GM23248 (cell line): ENCODE measurements at places on chromosomes 5 and 9. TPM values are rescaled to one million over a fixed set of nuclear protein-coding genes. Genes with fewer than 3 reads are reported as not detected.
A peak's percentile ranks its signal among the peaks of the same experiment; 100 is the strongest.

Gene C5orf58
- not detected in 2 replicates for total RNA-seq

Gene PCDHGA12
- total RNA-seq = 8.6 and 10.9 TPM in 2 replicates

Gene NR6A1
- total RNA-seq = not detected in 2 replicates

Gene WDR38
- total RNA-seq = not detected in 2 replicates

GRCh38 chr5:94707359-94707758 lies 88.9 kb downstream of the SLF1 start:
- H3K4me1 ChIP-seq = no peaks in the 10 kb centered on the region
- no peak for DNase-seq
- H3K36me3 ChIP-seq = no peaks in the 10 kb centered on the region

GRCh38 chr5:35856765-35857351 lies at the start of gene IL7R:
Gene IL7R, plus strand, starts transcription at chr5:35856891. Its CDS starts 87 bp downstream, at chr5:35856978.
- peak within 1 kb of the TSS; percentile 54 for H3K27ac ChIP-seq
- H3K4me1 ChIP-seq = peaks cover 75% of the 10 kb centered on the region

DNA sequence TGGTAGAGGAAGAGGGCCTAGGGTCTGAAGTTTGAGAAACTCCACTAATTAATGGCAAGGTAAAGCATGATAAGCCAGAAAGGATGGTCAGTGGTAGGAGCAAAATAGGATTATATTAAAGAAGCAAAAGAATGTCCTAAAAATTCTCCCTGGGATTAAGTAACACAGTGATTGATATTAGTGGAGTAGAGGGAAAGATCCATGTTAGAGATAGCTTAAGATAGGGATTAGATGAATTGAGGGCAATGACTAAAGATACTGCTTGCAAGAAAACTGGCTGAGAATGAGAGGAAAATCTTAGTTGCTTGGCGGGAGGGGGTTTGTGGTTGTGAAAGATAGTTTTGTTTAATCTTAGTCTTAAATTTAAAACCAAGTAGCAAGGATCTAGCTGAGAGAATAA lies 255.6 kb downstream of the EPB41L4A start:
- no peaks in the 10 kb centered on the region for H3K27me3 ChIP-seq
- peaks cover 25% of the 10 kb centered on the region for H3K36me3 ChIP-seq
- H3K27ac ChIP-seq = peak overlapping the region; percentile 12; the same call in 1 of the 2 replicates
- peaks cover 13% of the 10 kb centered on the region for H3K4me1 ChIP-seq
- DNase-seq = no peak

GRCh38 chr5:39202597-39203274 lies 16.6 kb downstream of the FYB1 start:
- no peak for DNase-seq
- H3K36me3 ChIP-seq = no peaks in the 10 kb centered on the region
- H3K4me3 ChIP-seq = no peak overlapping the region
- no peaks in the 10 kb centered on the region for H3K27me3 ChIP-seq

Gene PCDHGA8
- 0.86 and 1.5 TPM in 2 replicates for total RNA-seq

DNA sequence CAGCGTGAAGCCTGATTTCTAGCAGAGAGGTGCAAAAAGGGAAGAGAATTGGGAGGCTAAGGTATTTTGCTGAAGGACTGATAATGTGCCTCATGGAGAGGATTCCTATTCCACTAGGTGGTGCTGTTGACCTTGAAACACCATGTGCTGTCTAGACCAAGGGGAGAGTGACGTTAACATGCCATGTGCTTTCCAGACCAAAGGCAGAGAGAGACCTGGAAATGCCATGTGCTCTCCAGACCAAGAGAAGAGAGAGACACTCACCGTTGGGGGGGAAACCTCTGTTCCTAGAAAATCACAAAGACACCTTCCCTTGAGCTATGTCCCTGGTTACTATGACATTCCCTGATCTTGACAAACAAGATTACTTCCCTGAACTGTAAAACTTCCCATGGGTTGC lies 286.0 kb upstream of the TUSC1 start:
- H3K36me3 ChIP-seq = no peaks in the 10 kb centered on the region
- peak; percentile 77 for DNase-seq
- H3K27me3 ChIP-seq = no peaks in the 10 kb centered on the region
- no peak overlapping the region for H3K4me3 ChIP-seq

DNA sequence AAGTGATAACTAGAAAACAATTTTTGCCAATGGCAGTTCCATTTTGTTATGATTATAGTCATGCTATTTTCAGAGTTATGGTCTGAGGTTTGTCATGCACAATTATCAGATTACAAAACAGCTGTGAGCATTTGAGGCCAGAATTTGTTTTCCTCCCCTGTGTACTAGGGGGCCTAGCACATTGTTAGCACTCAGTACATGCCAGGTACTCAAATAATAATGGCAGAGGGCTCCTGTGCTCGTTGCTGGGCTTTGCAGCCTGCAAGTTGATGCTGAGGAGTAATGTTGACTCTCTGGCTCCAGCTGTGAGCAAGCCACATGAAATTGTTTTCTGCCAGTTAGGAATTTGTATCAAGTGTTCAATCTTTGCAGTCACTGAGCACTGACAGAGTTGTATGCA lies 6.9 kb downstream of the DNAI1 start:
- no peaks in the 10 kb centered on the region for H3K36me3 ChIP-seq
- no peak overlapping the region for H3K4me3 ChIP-seq
- no peak for DNase-seq
- no peaks in the 10 kb centered on the region for H3K27me3 ChIP-seq

DNA sequence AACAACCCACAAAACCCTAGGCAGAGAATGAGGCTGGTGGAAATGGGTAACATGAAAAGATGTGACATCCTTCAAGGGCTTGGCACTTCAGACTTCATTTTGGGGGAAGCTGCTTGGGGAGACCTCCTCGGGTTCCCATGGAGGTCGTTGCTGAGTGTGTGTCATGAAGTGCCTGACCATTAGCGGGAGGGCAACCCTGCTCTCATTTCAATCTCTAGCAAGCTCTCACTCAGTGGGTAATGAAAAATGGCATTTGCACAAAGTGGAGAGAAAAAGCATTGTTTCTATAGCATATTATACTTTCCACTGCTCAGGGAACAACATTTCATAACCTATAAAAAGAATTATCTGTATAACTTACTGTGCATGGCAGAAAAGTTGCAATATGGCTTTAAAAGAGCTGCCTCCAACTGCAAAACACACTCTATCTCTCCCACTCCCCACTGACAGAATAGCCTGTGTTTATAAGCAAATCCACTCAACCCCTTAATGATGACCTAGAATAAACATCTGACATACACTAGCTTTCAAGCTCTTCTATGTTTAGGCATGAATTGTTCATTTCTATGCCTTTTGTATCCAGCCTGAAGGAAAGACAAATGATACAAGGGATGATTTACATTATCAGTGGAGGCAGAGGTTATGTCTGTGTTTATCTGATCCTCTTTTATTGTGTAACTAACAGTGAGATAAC lies 357.2 kb downstream of the ZSWIM6 start:
- H3K4me3 ChIP-seq = no peak overlapping the region
- H3K4me1 ChIP-seq = no peaks in the 10 kb centered on the region
- no peaks in the 10 kb centered on the region for H3K36me3 ChIP-seq
- peaks cover 9% of the 10 kb centered on the region; the same call in 1 of the 2 replicates for H3K27me3 ChIP-seq
- DNase-seq = no peak

Gene LCN9
- total RNA-seq = not detected in 2 replicates
